ENCODE measurements at places on chromosomes 5 and 9.

DNA sequence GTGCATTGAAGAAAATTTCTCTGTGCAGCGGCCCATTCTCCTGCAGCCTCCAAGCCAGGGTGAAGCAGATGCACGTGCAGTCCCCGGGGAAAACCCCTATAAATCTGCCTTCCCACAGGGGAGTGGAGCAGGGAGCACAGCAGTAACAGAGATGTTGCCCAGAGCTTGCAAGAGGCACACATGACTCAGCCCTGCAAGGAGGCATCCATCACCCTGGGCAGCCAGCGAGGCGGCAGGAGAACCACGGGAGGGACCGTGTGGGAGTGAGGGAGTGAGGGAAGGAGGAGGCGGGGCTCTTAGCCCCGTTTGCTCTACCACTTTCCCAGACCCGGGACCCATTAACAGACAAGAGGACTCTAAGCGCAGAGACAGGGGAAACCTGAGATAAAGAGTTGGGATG lies 96.2 kb upstream of the ARAP3 start:
- DNase-seq, result peak; percentile 60

- DNase-seq, result no peak
Measured at GRCh38 chr5:38515646-38516045, 40.8 kb downstream of the LIFR start.

DNA sequence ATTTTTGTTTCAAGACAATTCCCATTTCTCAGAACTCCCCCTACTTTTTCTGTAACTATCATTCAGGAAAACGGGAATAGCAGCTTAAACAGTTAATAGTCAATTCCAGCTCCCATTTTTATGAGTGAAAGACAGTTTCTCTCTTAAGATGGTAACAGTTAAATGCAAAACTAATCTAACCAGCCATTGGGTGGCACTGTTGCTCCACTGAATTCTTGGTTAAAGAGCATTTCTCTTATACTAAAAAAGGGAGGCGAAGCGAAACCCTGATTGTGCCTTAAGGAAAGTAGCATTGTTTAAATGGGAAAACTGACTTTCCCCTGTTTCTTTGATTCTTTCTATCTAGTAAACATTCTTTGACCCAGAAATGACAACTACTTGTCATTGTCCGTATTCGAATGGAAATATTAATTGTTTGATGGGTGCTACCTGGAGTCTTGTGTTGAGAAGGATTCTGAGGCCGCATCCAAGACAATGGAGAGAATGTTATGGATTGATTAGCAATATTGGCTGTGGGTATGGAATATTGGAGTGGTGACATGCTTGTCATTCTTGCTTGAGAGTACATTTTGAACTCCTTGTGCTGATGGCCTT lies 507.8 kb downstream of the MAT2B start:
- DNase-seq, result peak; percentile 49

GRCh38 chr9:32403567-32404260 lies 19.3 kb downstream of the ACO1 start:
- no peak for DNase-seq

GRCh38 chr5:102596951-102597350 lies 98.2 kb upstream of the SLCO6A1 start:
- no peak for DNase-seq

GRCh38 chr9:133971981-133972941 lies 19.9 kb downstream of the VAV2 start:
- DNase-seq, result no peak

Measured in NCI-H1436 (cell line).